ENCODE measurements at places on chromosomes 12 and 14.

GRCh38 chr14:96243785-96244184, 12.2 kb upstream of the BDKRB1 start:
- DNase-seq, result no peak

DNA sequence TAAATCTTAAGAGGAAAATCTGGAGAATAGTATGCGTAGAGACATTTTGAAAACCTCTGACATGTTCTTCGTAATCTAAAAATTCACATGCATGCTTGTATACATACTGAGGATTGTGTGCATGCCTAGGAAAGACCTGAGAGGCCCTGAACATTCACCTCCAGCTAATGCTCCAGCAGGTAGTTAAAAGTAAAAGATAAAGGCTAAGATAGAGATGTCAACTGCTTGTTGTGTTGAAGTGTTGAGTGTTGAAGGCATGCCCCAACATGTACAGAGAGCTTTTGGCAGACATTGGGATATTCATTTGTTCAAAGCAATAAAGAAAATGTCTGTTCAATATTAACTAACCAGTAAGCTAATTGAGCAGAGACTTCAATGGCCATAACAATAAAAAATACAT, 118.6 kb upstream of the SYT1 start:
- no peak for DNase-seq

DNA sequence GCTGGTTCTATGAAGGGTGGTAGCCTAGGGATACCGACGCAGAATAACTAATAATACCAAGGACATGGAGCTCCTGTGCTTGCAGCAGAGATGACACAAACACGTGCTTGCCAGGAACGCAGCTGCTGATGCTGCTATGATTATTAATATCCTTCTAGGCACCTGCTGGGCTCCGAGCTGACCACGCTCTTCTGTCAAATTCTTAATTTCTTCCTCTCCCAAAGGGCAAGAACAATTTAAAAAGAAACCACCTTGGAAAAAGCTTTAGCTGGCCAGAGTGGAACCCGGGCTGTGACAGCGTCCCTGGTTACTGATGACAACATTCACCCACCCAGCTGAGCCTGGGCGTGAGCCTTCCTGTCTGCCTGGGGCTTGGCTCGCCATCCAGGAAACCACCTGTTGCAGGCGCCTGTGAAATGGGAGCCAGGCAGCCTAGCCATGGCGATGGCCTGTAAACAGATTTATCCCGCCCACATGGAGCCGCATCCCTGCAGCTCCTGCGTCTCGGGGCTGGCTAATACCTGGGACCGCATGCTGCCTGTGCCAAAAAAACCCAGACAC, 28.8 kb downstream of the CLMN start:
- DNase-seq, result no peak

DNA sequence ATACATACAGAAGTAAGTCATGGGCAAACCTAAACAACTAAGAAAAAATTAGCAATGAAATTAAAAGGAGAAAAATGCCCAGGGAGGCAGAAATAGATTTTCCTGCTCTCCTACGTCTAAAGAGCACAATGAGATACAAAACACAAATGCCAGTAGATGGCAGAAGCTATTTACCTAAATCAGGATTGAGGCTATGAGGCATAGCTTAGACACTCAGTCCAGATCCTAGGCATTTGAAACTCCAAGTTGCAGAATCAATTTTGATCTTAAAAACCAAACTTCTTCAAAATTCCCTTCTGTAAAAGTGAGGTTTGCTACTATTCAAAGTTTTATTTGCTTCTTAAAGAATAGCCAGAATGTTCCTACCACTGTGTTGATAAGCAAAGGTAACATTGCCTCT, 368.6 kb downstream of the DAD1 start:
- no peak for DNase-seq

- DNase-seq, result no peak
Observed at GRCh38 chr14:29217813-29218450, 451.3 kb downstream of the FOXG1 start.

DNA sequence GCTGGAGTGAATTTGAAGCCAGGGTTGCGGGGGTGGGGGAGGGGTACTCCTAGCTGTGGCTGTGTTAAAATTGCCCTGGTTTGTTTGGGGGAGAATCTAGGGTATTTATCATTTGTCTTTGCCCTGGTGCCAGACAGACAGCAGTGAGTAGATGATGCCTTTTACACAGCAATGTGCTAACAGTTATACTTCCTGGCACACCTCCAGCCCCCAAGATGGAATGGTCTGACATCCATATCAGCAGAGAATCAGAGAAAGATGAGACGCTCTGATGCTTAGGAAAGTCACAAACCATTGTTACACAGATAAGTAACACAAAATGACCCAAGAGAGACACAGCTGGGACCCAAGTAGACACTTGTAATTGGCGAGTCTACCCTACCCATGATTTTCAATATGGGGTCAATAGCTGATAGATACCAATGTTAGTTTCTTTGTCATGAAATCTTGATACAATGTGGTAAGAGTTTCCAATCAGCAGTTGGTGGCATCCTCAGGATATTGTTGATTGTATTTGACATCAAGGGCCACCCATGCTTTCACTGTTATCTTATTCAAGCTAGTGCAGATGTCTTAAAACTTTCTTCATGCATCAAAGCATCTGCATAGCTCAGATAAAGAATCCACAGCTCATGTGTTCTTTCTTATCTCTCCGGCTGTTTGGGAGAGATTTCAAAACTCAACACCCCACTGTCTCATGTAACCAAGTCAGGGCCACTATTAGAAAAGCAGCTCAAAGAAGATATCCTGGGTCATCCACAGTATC, 2.6 kb upstream of the PRKAB1 start:
- no peak for DNase-seq

- DNase-seq, result no peak
Observed at GRCh38 chr12:4959381-4959780, 49.7 kb downstream of the KCNA1 start.

GRCh38 chr14:52740751-52741150, 10.8 kb downstream of the STYX start:
- no peak for DNase-seq

DNA sequence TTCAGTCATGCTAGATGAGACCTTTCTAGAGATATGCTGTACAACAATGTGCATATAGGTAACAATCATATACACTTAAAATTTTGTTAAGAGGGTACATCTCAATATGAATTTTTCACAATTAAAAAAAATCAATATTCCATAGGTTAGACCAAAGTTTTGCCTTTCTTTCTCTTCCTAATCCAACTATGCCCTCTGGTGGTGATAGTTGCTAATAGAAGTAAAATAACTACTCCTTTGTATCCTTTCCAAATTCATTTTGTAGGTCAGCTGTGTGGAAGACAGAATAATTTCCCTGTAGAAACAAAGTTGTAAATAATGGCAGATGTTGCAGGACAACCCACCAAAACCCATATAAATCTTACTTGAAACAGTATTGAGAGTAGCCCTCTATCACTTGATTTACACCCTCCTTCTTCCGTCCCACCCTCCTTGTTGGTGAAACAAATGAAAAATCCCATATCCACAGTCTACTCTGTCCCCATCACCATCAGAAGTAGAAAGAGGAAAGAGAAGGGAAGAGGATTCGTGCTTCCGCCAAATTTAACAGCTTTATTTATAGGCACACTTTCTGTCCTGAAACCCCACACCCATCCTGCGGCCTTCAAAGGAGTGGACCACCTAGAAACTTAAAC, 34.2 kb upstream of the KICS2 start:
- no peak for DNase-seq
